ENCODE measurements at places on chromosomes 13 and 19.

GRCh38 chr19:56983804-56984203 lies 136.0 kb upstream of the USP29 start:
- no peak for DNase-seq

DNA sequence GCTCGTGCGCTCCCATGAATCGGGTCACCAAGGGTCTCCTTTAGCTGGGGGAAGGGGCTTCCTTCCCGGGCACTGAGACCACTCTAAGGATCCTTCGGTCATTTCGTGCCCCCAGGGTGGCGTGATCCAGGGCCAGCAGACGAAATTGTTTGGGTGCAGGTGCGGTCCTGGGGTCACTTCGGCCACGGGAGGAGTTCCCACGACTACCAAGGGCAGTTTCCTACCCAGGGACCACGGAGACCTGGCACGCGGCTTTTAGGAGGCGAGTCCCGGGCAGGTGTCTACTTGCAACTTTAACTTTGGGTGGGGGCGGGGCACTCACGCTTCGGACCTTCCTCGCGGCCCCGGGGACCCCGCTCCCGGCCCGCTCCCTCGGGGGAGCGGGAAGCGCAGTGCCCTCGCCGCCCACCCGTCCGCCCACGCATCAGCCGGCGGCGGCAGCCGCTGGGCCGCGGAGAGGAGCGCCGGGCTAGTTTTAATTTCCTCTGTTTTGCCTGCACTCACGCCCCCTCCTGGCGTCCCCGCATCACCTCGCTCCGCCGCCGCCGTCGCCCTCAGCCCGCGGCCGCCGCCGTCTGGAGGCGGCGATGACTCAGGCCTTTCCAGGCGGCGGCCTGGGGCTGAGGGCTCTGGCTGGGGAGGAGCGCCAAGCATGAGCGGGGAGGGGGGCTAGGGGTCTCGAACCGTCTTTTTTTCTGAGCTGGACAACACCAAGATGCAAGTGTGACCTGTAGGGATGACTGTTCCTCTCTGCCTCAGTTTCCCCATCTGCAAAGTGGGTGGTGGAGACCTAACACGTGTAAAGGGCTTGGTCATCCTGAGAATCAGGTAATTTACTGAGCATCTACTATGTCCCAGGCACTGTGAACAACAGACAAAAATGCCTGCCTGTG lies 21.8 kb downstream of the OLFM2 start:
- peak; percentile 85 for DNase-seq

- no peak for DNase-seq
These were observed 34.7 kb downstream of the PHF11 start for GRCh38 chr13:49530457-49530856.

- DNase-seq = peak; percentile 79
These were observed 14.0 kb upstream of the GJA3 start for GRCh38 chr13:20174656-20175405.

DNA sequence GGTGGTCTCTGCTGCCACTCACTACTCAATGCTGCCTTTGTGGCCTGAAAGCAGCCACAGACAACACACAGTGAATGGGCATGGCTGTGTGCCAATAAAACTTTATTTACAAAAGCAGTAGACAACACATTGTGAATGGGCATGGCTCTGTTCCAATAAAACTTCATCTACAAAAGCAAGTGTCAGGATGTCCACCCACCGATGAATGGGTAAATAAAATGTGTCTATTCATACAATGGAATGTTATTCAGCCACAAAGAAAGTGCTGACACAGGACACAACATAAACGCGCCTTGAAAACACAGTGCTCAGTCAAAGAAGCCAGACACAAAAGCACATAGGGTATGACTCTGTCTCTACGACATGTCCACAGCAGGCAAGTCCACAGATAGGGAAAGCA lies 20.1 kb downstream of the ZSCAN5A start:
- DNase-seq = no peak

- DNase-seq = peak; percentile 63
These were observed at the start of gene BST2 for GRCh38 chr19:17405250-17406045. Gene BST2, minus strand, starts transcription at chr19:17405630. Its CDS starts 55 bp downstream, at chr19:17405575.

DNA sequence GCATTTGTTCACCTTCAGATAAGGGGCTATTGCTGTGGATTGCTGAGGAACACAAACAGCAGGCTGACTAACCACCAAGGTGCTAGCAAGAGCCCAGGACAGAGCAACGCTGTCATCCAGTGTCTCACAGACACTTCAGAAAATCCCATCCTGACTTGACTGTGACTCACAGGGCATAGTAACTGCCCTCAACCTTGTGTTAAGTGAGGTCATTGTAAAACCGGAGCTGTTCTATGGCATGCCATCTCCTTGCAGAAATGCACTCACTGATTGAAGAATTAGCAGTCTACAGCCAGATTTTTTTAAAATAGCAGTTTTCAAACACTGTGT lies 51.1 kb downstream of the TNFRSF19 start:
- peak; percentile 4 for DNase-seq

- DNase-seq = no peak
These were observed 1.2 kb upstream of the SLC6A16 start for GRCh38 chr19:49326165-49326704.

GRCh38 chr13:43986421-43986981 lies 106.8 kb downstream of the LACC1 start:
- no peak for DNase-seq

DNA sequence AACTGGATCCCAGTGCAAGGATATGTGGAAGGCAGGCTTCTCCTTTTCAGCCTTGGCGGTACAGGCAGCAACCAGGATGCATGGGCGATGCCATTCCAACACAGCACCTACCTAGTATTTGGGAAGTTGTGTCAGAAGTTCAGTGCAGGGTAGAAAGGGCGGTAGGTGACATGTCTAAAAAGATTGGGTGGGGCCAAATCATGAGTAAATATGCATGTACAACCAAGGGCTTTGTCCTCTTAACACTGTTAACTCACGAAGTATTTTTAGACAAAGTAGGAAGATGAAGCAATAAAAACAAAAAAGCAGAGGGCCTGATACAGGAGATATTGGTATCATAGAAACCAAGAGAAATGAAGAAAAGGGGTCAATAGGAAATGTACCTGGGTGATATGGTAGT lies 392.1 kb downstream of the MYO16 start:
- DNase-seq = no peak

GRCh38 chr13:46751811-46752635 lies 44.9 kb downstream of the ESD start:
- peak; percentile 43 for DNase-seq

- no peak for DNase-seq
These were observed 83.4 kb downstream of the GPC6 start for GRCh38 chr13:93309886-93310523.

GRCh38 chr13:25717666-25718197 lies 334.1 kb downstream of the SHISA2 start:
- no peak for DNase-seq

- no peak for DNase-seq
These were observed 121.3 kb downstream of the KCTD12 start for GRCh38 chr13:76764916-76765315.

- no peak for DNase-seq
These were observed 193.9 kb downstream of the GPC5 start for GRCh38 chr13:91592056-91593014.

GRCh38 chr13:94028234-94028633 lies 451.2 kb downstream of the DCT start:
- DNase-seq = no peak

GRCh38 chr13:43720780-43721397 lies 65.9 kb downstream of the ENOX1 start:
- DNase-seq = no peak

GRCh38 chr13:36061054-36061453 lies 70.1 kb downstream of the DCLK1 start:
- DNase-seq = no peak

DNA sequence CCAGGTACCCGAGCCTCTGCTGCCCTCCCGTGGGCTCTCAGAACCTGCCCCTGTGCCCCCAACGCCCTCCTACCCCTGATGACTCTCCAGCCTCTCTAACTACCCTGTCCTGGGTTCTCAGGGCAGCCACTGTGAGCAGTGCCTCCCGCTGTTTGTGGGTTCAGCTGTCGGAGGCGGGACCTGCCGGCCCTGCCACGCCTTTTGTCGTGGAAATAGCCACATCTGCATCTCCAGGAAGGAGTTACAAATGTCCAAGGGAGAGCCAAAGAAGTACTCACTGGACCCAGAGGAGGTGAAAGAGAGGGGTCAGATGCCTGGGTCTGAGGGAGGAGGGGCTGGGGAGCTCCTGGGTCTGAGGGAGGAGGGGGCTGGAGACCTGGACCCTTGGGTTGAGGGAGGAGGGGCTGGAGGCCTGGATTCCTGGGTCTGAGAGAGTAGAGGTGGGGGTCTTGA lies 20.0 kb downstream of the CNFN start:
- DNase-seq = no peak

- DNase-seq = no peak
These were observed 126.4 kb upstream of the FRY start for GRCh38 chr13:31904941-31905824.

DNA sequence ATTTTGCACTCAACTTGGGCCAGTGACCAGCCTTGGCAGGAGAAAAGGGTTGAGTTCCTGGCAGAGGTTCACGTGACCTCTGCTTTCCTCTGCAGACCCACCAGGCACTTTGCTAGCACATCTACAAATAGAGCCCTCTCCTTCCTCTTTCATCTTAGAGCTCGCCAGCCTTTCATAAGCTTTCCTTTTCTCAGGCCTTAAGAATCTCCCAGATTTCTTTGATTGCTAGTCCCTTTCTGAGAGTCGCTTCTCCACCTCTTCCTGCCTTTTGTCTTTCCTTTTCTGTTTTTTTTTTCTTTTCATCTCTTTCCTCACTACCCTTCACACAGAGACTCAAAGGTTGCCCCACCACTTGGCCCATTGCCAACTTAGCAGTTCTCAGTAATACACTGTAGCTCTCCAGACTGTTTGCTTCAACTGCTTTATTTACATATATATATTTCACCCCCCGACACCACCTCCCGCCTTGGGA lies 375.7 kb upstream of the SPRY2 start:
- DNase-seq = no peak

DNA sequence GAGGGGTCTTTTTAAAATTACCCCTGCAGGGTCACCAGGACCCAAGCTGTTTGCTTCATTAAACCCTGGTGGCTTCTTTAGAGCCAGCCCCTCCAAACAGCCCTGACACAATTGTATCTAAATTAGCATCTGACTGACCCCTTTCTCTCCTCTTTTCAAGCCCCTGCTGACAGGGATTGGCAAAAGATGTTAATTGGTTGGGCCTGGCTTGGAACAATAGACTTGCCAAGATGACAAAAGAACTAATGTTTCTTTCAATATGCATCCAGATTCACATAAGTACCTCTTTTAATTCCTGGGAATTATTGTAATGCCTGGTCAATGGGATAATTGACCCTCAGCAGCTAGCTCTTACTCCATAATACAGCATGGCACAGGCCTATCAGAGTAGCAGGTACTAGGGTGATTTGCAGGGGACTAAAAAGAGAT lies 140.8 kb downstream of the SHISA2 start:
- no peak for DNase-seq

DNA sequence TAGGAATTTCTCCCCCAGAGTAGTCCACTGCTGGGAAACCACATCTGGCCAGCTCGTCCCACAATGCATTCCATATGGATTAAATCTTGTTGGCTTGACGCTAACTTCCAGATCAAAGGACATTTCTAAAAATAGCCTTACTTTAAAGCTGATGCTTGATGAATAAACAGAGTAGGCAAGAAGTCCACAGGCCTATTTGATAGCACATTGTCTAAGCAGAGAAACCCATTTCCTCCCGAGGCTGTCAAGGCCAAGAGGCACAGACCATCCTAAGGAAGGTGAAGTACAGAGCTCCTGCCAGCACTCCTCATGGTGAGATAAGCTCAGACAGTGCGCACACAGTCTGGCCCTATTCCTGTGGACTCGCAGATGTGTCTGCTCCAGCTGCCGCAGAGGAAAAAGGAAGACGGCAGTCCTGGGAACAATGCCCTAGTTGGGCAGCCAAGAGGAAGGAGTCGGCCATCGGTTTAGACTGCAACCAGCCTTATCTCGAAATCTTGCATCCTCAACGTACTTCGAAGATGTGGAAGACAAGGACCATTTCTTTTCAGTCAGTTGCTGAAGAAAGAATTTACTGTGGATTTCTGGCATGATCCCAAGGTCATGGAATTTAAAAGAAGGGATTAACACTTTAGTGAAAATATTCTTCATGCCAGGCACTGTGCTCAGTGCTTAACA lies 156.8 kb downstream of the RGCC start:
- DNase-seq = no peak

GRCh38 chr13:42271337-42272114 lies 426 bp upstream of the AKAP11 start:
- DNase-seq = peak; percentile 91

- no peak for DNase-seq
These were observed 1196.2 kb downstream of the PCDH9 start for GRCh38 chr13:66033924-66034323.

DNA sequence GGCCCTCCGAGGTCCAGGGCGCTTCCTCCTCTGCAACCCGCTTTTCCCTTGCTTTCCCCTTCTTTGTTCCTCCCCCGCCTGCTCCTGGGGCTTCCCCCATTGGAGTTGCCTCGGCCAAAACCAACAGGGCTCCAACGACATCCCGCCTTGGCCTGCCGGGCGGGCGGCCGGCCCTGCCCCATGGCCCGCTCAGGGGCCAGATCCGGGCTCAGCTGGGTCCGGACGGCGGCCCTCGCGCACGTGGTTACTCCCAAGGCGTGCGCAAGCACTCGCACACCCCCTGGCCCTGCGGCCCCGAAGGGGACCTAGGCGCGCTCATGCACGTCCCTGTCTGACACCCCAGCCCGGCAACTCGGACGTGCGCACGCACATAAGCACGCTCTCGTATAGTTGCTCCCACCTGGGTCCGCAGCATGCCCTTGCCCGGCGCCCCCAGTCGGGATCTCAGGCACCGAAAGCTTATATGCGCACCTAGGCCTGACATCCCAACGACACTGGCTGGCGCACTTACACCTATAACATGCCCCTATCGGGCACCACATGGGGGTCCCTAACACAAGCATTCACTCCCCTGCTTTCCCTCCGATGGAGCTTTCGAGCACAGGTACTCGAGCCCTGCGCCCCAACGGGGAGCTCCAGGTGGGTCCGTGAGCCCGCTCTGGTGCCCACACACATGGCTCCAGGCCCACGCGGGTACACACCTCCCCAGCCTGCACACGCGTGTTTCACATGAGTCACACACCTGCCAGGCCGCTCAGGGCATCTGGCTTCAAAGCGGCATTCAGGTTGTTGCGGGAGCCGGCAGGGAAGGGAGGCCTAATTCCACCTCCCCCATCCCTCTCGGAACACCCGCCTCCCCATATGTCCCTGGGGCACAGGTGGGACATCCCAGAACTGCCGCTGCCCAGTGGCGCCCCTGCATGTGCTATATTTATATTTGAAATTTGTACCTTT lies 15.0 kb downstream of the NFIX start:
- DNase-seq = no peak

GRCh38 chr19:45058622-45059159 lies 17.6 kb downstream of the ZNF296 start:
- no peak for DNase-seq

DNA sequence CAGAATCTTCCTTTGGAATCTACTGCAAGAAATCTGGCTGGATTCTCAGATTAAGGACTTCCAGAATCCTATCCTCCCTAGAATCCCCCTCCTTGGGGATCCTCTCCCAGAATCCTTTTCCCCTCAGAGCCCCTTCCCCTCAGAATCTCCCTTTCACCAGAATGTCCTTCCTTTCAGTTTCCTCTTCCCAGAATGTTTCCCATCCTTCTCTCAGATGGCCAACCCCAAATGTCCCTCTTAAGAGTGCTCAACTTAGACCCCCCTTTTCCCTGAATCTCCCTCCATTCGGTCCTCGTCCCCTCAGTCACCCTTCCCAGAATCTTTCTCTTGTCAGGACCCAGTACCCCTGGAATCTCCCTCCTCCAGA lies 584 bp upstream of the RPS16 start:
- no peak for DNase-seq

GRCh38 chr13:29654384-29654783 lies 58.9 kb upstream of the SLC7A1 start:
- no peak for DNase-seq
